ENCODE measurements at places on chromosomes 2 and 18.

DNA sequence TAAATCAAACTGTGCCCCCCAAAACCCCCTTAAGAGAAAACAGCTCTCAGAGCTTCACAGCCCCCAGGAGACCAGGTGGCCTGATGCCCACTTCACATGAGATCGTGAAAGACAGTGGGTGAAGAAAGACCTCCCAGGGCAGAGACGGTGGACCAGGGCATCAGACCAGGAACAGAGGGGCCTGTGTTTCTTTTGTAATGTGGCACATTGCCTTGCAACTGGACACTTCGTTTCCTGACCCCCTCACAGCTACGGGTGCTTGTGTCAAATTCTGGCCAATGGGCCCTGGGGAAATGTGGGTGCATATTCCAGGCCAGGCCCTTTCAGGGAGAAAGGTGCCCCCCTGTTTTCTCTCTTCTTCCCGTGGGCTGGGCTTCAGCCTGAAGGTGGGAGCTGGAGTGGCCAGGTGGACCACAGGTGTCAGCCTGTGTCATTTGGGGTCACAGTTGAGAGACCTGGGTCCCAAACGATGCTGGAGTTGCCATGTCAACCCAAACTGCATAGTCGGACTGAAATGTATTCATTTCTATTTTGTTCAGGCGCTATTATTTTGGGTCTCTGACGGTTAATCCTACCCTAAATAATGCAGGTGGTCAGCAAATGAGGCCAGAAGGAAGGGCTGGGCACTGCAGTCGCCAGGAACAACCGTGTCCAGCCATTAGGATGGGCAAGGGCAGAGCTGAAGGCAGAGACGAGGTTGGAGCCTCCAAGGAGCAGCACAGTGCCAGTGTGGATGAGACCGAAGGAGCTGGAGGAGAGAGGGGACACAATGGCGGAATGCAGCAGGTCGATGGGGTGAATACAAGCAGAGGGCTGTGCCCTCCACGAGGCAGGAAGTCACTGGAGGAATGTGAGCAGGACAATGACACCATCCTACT, 338.2 kb downstream of the EIPR1 start:
- DNase-seq: no peak

DNA sequence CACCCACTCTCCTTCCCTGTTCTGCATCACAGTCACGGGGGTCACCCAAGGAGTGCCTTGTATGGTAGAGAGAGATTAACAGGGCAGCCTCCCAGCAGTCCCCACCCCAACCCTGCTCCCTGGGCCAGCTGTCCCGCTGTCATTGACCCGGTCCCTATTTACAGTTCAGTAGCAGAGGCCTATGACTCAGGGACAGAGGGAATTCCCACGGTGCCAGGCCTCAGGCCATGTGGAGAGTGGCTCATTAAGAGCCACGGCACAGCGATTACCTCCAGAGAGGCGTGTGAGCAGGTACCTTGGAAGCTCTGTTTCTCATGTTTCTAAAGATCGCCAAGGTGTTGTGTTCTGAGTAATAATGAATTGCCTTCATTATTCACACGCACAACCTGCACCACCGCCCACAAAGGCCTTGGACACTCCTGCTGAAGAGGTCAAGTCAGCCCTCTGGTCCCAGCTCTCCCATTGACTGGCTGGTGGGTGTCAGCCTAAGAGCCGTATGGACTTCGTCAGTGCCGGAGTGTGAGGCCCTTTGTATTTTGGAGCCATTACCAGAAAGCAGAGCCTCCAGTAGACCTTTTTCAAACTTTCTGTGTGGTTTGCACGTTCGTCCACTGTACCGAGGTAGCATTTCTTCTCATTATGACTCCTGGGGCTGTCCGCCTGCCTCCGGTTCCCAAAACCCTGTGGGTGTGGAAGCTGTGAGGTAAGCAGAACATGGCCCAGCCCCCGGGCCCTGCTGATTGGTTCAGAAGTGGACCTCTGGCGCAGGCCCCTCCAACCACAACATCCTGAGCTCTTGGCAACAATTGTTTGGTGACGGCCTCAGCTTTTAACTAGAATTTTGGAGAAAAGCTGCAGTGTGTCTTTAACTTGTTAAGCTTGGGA, 47.0 kb downstream of the SERTAD2 start:
- DNase-seq: peak; percentile 24

GRCh38 chr18:13680612-13681011, 45.7 kb downstream of the FAM210A start:
- no peak for DNase-seq

DNA sequence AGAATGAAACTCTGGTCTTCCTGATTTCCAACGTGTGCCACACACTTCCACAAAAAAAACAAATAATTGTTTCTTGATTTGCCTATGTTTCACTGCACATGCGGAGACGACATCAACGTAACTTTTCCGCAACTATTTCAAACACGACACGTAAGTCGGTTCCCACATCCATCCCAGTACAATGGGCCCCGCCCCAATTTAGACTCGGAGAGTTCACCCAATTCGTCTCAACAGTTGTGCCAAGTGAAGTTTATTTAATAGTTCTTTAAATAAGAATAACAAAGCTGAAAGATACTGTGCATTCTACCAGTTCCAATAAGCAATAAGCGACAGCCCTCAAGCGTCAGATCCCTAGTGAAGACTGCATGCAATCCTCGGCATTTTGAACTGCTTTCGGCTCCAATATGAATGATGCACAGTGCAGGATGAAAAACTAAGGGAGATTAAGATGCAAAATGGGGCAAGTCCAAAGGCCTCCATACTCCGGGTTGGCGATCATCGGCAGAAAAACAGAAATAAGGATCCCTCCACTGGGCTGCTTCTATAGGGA, 664 bp downstream of the CCT4 start:
- no peak for DNase-seq

- DNase-seq: no peak
These were observed 42.7 kb upstream of the AFF3 start for GRCh38 chr2:100185105-100185504.

DNA sequence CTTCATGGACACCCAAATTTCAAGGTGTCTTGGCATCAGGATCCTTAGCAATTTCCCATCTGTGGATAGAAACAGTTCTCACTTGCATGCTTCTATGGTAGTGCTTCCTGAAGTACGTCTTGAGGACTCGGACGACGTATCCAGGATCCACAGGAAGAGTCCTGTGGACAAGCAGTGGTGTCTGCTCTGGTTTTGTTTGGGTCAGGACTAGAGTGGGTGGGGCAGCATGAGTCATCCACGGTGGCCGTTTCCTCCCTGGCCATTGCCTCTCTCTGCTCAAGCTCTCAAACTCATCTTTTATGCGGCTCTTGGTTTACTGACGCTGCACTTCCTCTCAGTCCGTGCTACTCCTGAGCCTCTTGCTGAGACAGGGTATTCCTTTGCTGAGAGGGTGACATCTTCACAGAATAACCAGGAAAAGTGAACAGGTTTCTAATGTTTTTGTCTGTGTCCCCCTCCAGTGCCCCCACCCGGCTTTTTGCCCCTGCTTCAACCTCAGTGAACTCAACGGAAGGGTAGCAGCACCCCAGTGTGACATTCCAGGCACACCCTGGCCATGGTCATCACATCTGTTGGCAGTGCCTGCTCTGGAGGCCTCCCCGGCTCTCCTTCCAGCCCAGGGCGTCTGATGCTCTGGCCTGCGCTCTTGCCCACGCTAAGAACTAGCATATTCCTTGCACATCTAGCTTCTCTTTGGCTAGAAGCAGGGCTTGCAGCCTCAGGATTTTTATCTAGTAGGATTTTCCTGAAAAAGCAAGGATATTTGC, 62.2 kb downstream of the ARMC9 start:
- no peak for DNase-seq

- no peak for DNase-seq
These were observed 14.0 kb downstream of the TMEM247 start for GRCh38 chr2:46493241-46493970.

DNA sequence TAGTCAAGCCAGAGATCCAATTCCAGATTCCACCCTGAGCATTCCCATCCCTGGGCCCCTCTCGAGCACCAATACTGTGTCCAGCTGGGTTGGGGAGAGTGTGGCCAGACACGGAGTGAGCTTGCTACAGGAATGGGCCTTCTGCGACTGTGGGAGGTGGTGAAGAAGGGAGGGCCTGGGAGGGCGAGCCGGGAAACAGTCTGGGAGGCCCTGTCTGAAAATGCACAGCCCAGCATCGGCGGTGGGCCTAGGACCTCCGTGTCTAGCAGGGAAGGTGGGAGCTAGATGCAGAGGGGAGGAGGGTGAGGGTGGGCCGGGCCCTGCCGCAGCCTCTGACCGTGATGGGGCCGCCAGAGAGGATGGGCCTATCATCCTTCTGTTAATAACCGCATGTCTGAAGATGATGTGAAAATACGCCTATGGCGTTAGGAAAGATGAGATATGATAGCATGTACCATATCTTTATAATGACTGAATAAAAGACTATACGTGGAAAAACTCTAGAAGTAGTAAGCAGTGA, 1.9 kb upstream of the OTOS start:
- DNase-seq: no peak

GRCh38 chr18:49968644-49969309, 155.4 kb upstream of the ACAA2 start:
- no peak for DNase-seq

- no peak for DNase-seq
These were observed 42.7 kb downstream of the SMAD4 start for GRCh38 chr18:51072586-51073313.

- DNase-seq: no peak
These were observed 44.3 kb downstream of the EPHA4 start for GRCh38 chr2:221527776-221528309.

GRCh38 chr2:109736177-109736827, 57.8 kb upstream of the RGPD5 start:
- DNase-seq: no peak

GRCh38 chr2:119862127-119862889, 102.6 kb downstream of the PTPN4 start:
- DNase-seq: no peak

- peak; percentile 92 for DNase-seq
These were observed 62.6 kb downstream of the C18orf63 start for GRCh38 chr18:74378179-74378682.

- peak; percentile 96 for DNase-seq
These were observed 34.9 kb downstream of the SMAD7 start for GRCh38 chr18:48915626-48916425.

- DNase-seq: no peak
These were observed 300.1 kb upstream of the RND3 start for GRCh38 chr2:150787353-150788093.

- DNase-seq: no peak
These were observed 95.3 kb upstream of the FAM110C start for GRCh38 chr2:141611-142010.

DNA sequence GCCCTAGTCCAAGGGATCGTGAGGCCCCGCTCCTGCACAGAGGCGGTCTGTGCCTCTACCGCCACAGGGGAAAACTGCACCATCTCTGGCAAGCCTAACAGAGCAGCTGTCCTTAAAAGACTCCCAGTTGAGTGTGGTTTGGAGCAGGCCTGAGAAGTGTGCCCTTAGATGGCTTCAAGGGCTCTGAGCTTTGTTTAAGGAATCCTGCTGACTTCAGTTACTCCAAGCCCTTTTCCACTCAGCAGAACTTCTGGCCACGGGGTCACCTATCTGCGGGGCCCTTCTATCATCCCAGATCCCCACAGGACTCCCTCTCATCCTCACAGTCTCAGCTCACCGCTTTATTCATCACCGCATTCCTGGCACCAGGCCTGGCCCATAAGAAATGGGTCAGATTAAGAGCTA, 131.5 kb downstream of the CCDC74A start:
- DNase-seq: no peak

GRCh38 chr18:75544496-75544895, 117.0 kb upstream of the SMIM21 start:
- DNase-seq: no peak

- DNase-seq: no peak
These were observed 119.6 kb downstream of the SLC8A1 start for GRCh38 chr2:40332191-40332826.

DNA sequence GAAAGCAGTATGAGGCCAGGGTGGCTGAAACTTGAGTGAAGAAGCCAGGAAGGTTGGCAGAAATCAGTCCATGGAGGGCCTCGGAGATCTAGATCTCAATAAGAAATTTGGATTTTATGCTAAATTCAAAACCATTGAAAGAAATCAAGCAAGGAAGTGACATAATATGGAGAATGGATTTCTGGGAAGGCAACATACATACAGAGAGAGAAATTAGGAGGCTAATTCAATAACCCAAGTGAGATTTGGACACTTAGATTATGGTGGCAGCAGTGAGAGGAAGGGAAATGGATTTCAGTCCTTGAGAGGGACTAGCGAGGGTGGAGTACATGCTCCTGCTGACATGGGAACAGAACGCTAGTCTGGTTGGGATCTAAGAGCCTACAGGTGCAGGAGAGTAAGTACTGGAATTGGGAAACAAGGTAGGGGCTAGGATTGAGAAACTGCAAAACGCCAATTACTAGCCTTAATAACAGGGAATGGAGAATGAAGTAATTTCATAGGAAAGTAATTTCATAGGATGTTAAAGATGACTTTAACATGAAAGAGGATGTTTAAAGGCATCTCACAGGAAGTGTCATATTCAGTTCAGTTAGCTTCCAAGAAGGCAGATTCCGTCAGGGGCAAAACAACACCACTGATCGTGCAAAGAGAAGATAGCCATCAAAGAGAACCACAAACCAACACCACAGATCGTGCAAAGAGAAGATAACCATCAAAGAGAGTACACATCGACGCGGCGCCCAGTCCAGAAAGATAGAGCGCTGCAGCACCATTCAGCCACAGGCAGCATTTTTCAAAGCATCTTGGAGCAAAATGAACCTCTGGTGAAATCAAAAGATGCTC, 27.2 kb downstream of the CDKL4 start:
- DNase-seq: peak; percentile 93

DNA sequence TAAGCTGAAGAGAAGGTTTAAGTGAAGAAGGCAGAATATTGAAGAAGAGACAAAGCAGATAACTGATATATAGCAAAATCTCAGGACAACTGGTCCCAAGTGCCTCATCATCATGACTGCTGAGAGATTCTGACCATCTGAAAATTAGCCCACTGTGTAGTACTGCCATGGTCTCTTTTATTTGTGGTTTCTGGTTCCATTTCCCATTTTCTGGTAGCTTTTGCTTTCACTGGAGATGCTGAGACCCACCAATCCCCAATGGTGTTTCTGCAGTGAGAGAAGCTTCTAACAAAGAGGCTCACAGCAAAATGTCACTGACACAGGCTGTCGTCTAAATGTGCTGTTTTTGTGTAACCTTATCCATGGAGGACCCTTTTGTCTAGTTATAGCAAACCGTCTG, 79.5 kb downstream of the TMEM163 start:
- DNase-seq: no peak

DNA sequence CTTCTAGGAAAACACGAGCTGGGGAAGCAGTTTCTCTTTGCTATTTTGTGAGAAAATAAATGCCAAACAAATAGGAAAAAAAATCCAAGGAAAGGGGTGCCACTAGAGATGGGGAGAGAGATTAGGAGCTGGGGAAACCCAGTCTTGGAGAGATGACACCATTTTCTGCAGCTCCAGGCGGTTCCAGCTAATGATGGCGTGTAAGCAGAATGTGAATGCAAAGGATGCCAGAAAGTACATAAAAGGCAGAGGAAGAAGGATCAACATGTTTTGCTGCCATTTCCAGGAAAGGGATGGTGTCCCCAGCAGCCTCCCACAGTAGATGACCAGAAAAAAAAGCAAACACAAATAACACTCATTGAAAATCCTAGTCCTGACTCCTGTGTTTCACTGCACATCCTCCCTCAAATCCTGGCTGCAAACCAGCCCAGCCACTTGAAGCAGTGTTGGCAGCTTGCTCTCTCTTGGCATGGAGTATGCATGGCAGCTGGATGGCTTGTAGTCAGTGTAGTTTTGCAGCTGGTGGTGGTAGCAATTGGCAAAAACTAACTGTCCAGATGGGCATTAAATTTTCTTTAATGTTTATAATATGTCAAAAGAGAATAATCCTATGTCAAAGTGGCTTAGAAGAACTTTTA, 93.6 kb downstream of the FTCDNL1 start:
- no peak for DNase-seq

All from GF-D8 (cell line).